ENCODE measurements at places on chromosomes 13 and 19.

DNA sequence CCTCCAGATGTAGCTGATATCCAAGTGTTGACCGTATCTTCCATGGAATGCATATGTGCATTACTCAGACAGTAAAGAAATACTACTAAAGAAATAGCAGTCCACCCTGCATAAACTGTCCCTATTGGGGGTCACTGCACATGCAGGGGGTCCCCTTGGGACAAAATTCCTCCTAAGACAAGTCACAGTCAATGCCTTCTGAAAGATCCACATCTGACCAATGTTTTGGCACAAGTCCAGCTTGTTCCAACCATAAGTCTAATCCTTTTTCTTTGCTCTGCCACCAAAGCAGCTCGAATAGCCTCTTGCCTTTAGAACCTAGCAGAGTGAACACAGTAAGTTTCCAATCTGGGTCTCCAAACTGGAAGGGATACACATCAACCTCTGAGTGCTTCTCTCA is 87.9 kb downstream of the DIAPH3 start:
- no peak for DNase-seq

GRCh38 chr13:51322826-51323225 is 16.7 kb upstream of the SERPINE3 start:
- DNase-seq, result no peak

DNA sequence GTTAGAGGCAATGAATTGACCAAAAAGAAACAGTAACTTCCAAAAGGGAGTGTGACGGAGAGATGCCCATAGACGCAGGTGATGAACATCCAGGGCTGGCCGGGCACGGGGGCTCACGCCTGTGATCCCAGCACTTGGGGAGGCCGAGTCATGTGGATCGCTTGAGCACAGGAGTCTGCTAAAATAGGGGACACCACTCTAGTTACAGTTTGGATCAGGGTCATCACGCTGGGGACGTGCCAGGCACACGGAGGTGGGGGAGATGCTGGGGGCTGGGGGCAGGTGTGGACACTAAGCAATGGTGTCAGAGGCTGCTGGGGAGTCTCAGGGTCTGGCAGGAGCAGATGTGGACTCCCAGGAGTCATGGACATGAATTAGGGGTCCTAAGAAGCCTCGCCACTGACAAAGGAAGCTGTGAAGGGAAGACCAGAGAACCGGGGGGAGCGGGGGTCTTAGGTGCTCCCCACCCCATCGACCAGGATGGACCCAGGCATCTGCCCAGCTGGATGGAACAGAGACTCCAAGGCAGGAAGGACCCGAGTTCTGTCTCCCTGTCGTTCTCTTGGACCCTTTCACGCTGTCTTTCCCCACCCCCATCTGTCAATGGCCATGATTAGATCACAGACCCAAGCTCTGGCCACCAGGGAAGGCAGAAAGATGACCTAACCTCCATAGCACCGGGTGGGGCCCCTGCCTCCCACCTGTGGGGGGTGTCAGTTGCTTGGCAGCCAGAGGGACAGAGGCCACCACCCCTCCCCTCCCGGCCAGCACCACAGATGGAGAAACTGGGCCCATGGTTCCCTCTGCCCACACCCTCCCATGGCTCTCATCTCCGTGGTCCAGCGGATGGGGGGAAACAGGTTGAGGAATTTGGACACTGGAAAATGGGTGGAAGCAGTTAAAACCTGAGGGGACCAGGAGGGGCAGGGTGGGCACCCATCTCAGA is 19.6 kb downstream of the CCDC8 start:
- no peak for DNase-seq

- DNase-seq, result no peak
These were observed 1.4 kb downstream of the STK11 start for GRCh38 chr19:1206864-1207450.

GRCh38 chr19:49593233-49594113 is 2.5 kb downstream of the PRR12 start:
- DNase-seq, result peak; percentile 89

- DNase-seq, result no peak
These were observed 28.4 kb downstream of the C19orf81 start for GRCh38 chr19:50677636-50678035.

DNA sequence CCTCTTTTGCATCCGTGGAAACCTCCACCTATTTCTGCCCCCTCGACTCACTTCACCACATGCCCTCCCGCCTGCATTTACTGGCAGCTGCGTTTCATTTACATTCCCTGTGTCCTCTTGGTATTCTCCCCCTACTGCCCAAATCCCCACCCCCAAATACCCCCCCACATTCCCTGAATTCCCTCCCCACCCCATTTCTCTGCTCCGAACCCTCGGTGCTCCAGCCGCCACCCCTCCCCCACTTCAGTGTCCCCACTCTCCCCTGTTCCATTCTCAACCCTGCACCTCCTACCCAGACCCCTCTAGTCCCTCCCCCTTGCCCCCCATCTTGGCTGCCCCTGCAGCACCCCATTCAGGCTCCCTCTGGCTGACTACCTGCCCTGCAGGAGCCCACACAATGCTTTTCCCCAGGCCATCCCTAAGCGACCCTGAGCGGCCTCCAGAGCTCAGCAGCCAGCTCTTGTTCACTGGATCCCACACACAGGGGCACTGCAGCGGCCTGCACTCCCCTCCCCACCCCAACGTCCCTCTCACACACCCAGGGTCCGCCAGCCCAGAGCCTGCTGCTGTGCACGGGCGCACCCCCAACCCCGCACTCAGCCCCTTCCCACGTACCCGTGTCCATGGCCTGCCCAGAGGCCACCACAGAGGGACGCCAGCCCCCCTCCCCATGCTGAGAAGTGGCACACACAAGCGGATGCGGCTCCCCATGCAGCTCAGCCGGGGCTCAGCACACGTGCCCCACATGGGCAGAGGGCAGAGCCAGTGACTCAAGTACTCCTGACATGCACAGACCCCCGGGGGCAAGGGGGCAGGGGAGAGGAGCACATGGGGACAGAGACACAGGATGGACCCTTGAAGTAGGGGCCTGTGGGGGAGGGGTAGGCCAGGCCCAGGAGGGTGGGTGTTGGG is 26.3 kb downstream of the SHANK1 start:
- no peak for DNase-seq

- DNase-seq, result no peak
These were observed 3.8 kb downstream of the ELAVL1 start for GRCh38 chr19:8001651-8001994.

DNA sequence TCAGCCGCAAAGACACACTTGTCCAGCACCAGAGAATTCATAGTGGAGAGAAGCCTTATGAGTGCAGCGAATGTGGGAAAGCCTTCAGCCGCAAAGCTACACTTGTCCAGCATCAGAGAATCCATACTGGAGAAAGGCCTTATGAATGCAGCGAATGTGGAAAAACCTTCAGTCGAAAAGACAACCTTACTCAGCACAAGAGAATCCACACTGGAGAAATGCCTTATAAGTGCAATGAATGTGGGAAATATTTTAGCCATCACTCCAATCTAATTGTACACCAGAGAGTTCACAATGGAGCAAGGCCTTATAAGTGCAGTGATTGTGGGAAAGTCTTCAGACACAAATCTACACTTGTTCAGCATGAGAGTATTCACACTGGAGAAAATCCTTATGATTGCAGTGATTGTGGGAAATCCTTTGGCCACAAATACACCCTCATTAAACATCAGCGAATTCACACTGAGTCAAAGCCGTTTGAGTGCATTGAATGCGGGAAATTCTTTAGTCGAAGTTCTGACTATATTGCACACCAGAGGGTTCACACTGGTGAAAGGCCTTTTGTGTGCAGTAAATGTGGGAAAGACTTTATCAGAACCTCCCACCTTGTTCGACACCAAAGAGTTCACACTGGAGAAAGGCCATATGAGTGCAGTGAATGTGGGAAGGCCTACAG is 6.8 kb downstream of the ZNF134 start:
- DNase-seq, result no peak

GRCh38 chr13:84366506-84366905 is 484.2 kb upstream of the SLITRK1 start:
- DNase-seq, result no peak

GRCh38 chr13:80753866-80754265 is 412.9 kb upstream of the SPRY2 start:
- DNase-seq, result no peak

GRCh38 chr19:15636026-15636425 is 4.7 kb upstream of the CYP4F3 start:
- no peak for DNase-seq

DNA sequence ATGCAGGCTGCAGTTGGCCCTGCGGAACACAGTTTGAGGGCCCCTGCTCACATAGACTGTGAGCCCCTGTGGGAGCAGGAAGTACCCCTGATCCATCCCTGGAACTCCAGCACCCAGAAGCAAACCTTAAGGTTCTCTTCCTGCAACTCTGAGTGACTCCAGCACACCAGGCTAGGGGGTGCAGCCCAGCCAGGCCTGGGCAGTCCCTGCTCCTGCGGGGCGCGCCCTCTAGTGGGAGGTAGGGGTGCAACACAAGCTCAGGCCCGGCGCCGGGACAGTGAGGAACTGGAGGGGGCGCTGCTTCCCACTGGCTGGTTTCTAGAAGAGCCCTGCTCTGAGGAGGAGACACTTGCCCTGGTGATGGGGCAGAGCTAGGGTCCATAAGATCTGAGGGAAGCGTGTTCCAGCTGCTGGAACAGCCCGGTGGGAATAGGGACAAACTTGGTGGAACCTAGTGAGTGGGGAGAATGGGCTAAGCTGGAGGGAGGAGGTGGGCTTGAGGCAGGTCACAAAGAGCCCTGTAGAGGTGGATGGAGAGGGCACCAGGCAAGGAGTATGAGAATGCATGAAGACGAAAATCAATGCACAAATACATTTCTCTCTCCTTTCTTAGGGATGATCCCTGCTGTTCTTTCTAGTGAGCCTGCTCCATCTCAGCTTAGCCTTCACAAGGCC is 5.0 kb downstream of the ZSCAN5A start:
- DNase-seq, result no peak

DNA sequence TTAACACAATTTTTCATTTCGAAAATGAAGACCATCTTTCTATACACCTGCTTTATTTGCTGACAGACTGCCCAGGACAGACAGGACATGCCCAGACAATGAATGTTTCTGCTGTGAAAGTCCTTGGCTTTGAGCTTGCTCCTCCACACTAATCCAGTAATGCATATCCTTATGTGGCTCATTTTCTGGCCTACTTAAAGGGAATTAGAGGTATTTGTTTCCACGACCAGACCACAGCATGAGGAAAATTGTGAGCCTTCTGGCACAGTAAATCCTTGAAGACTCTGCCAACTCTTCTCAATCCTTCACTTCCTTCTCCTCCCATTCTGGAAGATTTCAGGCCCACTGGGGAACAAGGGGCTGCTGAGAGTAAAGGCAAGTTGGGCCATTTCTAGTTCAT is 25.7 kb downstream of the CCDC70 start:
- no peak for DNase-seq

- DNase-seq, result no peak
These were observed 176.1 kb upstream of the KL start for GRCh38 chr13:32840113-32840512.

DNA sequence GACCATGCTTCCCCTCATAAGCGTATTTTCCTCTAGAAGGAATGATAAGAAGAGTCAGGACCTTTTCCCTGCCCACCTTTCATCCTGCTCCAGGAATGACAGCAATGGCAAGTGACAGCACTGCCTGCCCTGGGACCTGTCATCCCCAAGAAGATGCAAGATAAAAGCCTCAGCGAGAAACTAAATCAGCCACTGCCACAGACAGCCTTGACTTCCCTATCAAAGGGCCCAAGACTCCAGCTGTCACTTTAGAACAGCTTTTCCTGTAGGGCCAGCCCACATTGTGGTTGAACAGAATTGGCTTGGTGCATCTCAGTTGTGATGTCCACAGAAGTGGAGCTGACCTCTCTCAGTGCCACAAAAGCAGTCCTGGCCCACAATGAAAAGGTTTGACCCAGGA is 1.1 kb downstream of the RAB8A start:
- DNase-seq, result no peak

DNA sequence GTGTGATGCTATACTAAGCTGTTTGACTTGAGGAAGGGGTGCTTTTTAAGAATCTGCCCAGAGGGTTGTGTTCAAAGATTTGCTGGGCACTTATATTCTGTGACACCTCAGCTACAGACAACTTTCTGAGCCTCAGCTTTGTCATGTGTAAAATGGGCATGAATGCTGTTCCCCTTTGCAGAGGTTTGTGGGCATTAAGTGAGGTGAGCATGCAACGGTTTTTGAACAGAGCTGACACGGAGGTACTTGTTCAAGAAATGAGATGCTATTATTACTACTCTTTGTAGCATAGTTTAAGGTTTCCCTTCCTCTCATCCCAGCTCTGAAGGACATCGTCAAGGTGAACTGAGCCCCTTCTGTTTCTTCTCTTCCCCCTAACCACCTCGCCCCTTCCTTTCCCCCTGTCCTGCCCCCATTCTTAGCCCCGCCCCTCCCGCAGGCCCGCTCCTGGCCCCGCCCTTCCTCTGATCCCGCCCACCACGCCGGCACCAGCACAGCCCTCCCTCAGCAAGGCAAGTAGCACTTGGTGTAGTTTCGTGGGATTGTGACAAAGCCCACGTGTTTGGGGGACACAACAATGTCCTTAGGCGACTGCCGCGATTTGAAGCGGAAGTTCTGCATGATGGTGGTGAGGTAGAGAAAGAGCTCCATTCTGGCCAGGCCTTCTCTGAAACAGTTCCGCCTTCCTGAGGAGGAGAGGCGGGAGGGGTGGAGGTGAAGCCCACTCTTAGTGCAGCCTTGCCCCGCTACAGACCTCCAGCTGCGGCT is 26.1 kb upstream of the CYP2A7 start:
- peak; percentile 5 for DNase-seq

DNA sequence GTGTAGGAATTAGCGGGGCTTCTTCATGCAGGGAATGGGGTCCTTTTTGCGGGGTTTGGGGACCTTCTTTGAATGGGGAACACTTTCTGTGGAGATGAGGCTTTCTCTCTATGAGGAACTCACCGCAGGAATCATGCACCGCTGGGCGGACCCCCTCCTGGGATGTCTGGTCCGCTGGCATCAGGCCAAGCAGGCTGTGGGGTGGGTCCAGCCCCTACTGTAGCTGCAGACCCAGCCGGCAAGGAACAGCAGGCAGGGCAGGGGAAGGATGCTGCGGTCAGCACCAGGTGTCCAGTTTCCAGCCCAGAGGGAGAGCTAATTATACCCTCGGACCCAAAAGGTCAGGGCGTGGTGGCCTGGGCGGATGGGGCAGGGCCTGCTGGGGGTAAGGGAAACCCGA is 1.8 kb downstream of the MYBPC2 start:
- DNase-seq, result no peak

GRCh38 chr13:20411638-20412342 is 113.9 kb downstream of the CRYL1 start:
- no peak for DNase-seq

DNA sequence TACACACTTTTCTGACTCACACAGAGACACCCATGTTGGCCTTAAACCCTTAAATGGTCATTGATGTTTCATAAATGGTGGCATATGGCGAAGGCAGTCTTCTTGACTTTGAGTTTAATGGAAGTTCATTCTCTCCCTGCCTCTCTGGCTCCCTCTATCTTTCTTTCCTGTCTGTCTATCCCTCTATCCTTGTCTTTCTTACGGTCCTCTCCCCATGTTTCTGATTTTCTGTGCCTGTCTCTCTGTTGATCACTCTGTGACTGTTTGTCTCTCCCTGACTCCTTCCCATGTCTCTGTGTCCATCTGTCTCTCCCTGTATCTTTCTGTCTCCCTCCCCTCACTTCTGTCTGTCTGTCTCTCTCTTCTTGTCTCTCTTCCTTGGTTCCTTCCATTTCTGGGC is 43.2 kb upstream of the SHKBP1 start:
- no peak for DNase-seq

Measured in stimulated activated CD8-positive, alpha-beta memory T cell treated with anti-CD3 and anti-CD28 coated beads, Interleukin-15, amount 100 ng/mL, for 4 hours (primary cell).